NCI-H526 (cell line): ENCODE measurements at places on chromosomes 6 and 20.

- peak; percentile 65 for DNase-seq
Observed at GRCh38 chr20:33667245-33667675, 517 bp downstream of the ACTL10 start.

GRCh38 chr6:134303891-134304290 lies 14.0 kb downstream of the SGK1 start:
- no peak for DNase-seq

- no peak for DNase-seq
Observed at GRCh38 chr6:67897998-67898607, 737.0 kb upstream of the ADGRB3 start.

DNA sequence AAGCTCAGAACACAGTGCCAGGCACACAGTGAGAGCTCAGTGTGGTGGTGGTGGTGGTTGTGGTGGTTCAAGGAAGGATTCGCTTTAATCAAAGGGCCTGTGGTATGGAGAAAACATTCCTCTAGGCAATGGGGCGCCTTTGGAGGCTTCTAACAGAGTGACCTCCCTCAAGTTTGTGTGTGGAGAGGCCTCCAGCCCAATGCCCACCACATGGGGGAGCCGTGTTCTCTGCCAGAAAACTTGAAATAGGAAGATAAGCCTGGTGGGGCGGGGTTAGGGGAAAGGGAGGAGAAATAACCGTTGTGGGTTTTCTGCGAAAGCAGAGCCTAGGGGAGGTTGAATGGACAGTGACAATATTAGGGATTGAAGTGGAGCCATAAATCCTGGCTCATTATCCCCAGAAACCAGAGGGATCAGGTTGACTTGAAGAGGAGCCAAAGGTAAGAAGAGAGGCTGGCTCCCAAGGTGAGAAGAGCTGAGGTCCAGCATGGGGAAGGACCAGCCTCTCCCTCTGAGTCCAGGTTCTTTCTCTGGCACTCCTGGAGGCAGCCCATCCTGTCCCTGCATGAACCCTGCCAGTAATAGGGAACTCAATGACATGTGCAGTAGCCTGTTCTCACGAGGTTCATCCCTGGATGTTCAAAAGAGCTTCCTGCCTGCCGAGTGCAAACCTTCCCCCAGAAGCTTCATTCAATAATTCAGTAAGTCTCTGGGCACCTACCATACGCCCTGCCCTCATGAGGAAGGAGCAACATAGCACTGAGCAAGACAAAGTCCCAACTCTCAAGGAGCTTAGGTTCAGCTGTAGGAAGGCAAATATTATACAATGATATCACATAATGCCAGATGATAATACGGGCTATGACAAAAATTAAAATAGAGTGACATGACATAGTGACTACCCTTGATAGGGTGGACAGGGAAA lies 51.4 kb downstream of the TGM2 start:
- DNase-seq = no peak

GRCh38 chr6:98932381-98932780 lies 15.4 kb downstream of the FBXL4 start:
- DNase-seq = no peak

- DNase-seq = no peak
Observed at GRCh38 chr6:22062807-22063408, 233.9 kb downstream of the PRL start.

GRCh38 chr6:124254941-124255685 lies 451.4 kb downstream of the NKAIN2 start:
- DNase-seq = no peak

- DNase-seq = no peak
Observed at GRCh38 chr6:41497994-41498393, 48.2 kb upstream of the FOXP4 start.

DNA sequence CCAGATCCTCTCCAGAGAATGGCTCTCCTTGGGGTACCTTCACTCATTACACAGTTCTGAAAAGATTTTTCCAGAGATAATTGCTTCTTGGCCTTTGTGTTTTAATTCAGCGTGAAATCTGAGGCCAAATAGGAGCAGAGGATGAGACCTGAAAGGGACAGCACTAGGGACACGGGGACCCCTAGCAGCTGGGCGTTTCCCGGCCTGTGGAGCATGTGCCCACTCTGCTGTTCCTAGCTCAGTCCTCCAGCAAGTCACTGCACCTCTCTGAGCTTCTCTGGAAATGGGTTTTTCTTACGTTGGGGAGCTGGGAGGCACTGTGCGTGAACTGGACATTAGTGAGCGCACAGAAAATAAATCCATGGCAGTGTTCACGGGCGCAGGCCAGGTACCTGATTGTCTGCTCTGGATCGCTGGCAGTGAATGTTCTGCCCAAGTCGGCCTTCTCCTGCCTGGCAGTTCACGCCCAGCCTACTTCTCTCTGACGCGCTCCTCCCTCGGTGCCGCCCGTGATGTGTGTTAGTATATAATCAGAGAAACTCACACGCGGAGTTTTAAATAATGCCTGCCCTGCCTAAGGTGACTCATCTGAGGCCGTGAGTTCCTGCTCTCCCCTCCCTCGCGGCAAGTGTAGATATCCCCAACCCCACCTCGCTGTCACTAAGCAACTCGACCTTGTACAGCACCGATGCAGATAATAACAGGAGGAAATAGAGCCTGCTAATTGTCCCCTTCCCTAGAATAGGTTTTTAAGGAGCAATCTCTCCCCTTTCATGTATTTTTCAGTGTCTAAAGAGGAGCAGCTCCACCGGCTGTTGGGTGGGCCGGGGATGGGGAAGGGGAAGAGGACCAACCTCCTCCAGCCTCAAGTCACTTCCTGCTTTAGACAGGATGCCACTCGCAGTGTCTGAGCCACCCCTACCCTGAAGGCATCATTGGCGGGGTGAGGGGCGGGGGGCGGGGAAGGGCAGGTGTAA lies 2.7 kb upstream of the TUBB2A start:
- DNase-seq = peak; percentile 40

- no peak for DNase-seq
Observed at GRCh38 chr20:48731536-48731935, 96.3 kb downstream of the PREX1 start.

DNA sequence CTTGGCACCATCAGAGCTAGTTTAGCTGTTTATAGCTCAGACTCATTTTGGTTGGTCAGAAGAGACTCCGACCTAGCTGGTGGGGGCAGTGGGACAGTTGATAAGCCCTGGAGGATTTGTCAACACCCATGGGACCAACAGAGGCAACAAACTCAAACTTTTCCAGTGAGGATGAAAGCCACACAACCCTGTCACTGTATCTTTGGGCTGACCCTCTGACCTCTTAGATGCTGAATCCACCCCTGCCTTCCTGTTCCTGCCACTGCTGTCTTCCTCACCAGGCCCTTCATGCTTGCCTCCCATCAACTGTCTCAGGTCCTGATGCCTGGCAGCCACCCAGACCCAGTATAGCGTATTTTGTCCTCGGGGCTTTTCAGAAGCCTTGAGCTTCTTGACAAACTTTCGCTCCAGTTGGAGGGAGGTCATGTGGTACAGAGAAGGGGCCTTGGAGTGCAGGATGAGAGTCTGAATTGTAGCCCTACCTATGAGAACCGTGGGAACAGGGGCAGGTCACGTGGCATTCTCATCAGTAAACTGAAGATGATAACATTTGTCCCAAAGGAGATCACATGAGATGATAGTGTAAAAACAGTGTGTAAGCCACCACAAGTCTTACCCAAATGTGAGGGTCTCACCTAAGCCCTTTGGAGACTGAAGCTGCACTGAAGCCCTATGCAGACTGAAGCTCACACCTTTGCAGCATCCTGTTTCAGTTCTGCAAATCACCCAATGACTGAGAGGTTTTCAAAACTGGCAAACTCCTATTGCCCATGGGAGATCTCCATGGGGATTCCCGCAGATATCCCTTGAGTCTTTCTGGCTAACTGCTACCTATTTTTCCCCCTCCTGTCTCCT lies 72.0 kb upstream of the F13A1 start:
- no peak for DNase-seq

DNA sequence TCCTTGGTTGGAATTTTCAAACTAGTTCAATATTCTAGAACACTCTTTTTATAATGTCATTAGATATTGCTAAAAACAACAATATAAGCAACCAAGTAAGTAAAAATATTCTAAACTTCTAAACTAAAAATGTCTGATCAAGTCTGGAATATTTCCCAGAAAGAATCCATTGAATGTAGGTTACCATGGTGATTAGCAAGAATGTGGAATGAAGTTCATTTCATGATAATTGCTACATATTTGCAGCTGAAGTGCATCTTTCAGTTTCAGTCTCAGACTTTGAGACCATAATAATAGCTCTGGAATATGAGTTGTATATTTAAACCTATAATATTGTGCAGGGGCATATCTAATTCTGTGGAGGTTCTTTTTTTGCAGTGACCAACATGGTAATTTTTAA lies 61.0 kb upstream of the NKAIN2 start:
- no peak for DNase-seq

- DNase-seq = no peak
Observed at GRCh38 chr20:19275630-19276071, 63.2 kb downstream of the SLC24A3 start.

DNA sequence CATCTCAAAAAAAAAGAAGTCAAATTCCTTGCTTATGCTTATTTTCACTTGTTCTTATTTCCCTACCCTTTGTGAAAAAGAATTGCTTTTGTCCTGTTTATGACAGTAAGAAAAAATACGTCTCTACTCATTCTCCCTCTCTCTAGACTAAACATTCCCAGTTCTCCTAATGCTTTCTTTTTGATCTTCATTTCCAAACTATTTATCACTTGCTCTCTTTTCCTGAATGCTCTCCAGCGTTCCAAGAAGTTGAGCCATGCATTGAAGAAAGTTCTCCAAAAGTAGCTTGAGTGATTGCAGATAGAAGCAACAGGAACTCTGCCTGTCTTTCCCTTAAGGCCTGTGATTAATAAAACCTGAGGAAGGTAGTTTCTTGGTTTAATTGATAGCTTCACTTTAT lies 53.1 kb upstream of the TMEM170B start:
- no peak for DNase-seq

- DNase-seq = no peak
Observed at GRCh38 chr20:31723069-31723318, 326 bp upstream of the BCL2L1 start.

GRCh38 chr6:39049575-39050283 lies 1.1 kb downstream of the GLP1R start:
- no peak for DNase-seq

GRCh38 chr6:45462190-45463134 lies 84.7 kb upstream of the SUPT3H start:
- no peak for DNase-seq

DNA sequence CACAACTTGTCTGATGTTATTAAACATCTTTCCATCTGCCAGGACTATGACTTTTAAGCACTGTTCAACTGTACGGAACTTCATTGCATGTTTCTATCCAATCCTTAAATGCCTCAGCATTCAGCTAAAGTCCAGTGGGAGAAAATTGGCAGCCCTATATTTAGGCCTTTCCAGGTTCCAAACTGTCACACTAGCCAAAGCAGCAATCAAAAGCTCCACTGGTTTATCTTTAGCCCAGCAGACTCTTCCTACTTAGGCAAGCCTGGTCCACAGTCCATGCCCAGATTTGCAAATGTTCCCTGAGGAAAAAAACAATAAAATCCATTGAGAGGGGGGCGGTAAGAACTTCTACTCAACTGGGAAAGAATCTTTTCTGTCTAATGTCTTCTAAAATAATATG lies 349.1 kb upstream of the GJE1 start:
- no peak for DNase-seq

DNA sequence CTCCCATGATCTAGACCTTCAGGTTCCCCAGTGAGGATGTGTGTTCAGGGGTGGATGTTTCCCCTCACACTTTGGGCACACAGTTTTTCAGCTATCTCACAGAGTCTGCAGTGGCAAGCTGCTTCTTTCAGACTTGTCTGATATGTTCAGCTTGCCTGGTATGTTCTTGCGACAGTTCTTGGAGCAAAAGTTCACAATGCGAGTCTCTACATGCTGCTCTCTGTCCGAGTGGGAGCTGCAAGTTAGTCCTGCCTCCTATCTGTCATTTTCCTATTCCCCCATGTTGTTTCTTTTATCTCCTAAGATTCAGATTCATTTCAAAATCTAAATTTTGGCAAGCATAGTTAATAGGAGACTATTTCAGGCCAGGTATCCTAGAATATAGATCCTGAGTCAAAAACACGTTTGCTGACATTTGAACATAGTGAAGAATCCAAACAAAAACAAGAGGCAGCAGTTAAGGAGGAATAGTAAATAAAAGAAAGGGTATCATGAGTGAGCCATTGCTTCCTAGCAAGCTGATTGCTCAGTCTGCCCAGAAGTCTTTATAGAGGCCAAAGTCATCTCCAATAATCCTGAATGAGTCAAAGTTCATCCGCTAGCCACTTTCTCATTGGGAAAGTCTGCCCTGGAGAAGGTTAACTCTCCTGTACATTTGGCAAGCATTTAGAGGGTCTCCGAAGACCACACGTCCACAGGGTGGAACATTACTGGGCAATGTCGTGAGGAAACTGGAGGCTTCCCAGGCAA lies 140.2 kb upstream of the MOCS1 start:
- no peak for DNase-seq

- no peak for DNase-seq
Observed at GRCh38 chr20:51547951-51548350, 5.4 kb upstream of the NFATC2 start.

- DNase-seq = no peak
Observed at GRCh38 chr6:11447265-11447664, 90.3 kb upstream of the TMEM170B start.
